ENCODE measurements at places on chromosomes 11 and 22. TPM values are rescaled to one million over a fixed set of nuclear protein-coding genes. Genes with fewer than 3 reads are reported as not detected.

NLRP14 gene
- polyA plus RNA-seq, result 0.82 TPM

TECTA gene
- 1.2 TPM for polyA plus RNA-seq

MIOX gene
- polyA plus RNA-seq, result 0.60 TPM

C1QTNF4 gene
- 3.7 TPM for polyA plus RNA-seq

HTR3B gene
- 0.34 TPM for polyA plus RNA-seq

KCNK4 gene
- 0.09 TPM for polyA plus RNA-seq

UBQLN3 gene
- polyA plus RNA-seq, result not detected

PDE2A gene
- 15.1 TPM for polyA plus RNA-seq

OR56A1 gene
- 0.01 TPM for polyA plus RNA-seq

OR52E5 gene
- polyA plus RNA-seq, result not detected

TRIM44 gene
- 40.5 TPM for polyA plus RNA-seq

PGA3 gene
- 0.63 TPM for polyA plus RNA-seq

MS4A4A gene
- polyA plus RNA-seq, result 11.9 TPM

HTR3A gene
- 2.1 TPM for polyA plus RNA-seq

RAB36 gene
- 2.2 TPM for polyA plus RNA-seq

TMEM132A gene
- polyA plus RNA-seq, result 19.6 TPM

FOLR1 gene
- polyA plus RNA-seq, result 1.9 TPM

Measured in large intestine (tissue), 12 donors.